ENCODE measurements at places on chromosomes 7 and 10.

GRCh38 chr10:48500771-48501170, 104.1 kb downstream of the ARHGAP22 start:
- DNase-seq: no peak

DNA sequence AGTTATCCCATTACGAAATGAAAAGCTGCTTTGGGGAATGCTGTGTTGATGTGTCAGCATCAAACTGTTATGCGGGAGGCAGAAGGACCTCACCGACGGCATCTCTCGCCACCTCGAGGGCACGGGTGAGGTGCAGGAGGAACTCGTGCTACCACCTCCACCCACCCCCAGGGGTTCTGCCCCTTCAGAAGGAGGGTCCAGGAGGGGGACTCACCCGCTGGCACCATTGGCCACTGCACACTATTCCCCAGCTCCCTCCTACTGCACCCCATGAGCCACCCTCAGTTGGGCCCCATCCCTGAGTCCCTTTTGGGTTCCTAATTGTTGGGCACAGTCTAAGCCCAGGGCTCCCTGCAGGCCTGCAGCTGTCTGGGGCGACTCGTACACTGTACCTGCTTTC, 236.6 kb downstream of the PTPRN2 start:
- DNase-seq: no peak

DNA sequence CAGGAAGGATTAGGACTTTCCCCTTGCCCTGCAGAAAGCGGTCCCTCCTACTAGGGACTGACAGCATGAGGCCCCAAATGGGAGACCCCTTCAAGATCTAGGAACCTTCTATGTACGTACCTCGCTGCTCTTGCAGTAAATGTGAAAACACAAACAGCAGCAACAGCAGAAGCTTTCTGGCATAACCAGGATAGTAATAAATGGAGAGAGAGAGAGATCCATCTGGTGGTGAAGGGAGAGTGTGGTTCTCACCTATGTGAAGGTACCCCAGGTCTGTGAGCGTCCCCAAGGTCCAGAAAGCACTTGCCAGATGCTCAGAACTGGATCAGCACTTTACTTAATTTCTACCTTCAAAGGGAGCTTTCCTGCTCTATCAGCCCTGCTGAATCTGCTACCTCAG, 592.7 kb downstream of the PARD3 start:
- DNase-seq: no peak

DNA sequence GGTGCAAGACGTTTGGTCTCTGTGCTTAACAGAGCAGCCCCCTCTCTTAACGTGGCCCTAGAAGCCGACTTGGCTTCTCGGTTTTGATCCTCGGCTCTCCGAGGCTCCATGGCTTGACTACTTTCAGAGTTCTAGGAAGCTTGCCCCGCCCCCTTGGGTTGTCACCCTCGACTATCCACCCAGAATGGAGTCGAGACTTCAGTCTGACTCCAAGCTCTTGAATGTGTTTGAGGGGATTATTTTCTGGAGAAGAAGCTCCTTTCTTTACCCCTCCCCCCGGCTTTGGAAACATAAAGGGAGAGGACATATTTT, 448 bp downstream of the SEC24C start:
- no peak for DNase-seq

DNA sequence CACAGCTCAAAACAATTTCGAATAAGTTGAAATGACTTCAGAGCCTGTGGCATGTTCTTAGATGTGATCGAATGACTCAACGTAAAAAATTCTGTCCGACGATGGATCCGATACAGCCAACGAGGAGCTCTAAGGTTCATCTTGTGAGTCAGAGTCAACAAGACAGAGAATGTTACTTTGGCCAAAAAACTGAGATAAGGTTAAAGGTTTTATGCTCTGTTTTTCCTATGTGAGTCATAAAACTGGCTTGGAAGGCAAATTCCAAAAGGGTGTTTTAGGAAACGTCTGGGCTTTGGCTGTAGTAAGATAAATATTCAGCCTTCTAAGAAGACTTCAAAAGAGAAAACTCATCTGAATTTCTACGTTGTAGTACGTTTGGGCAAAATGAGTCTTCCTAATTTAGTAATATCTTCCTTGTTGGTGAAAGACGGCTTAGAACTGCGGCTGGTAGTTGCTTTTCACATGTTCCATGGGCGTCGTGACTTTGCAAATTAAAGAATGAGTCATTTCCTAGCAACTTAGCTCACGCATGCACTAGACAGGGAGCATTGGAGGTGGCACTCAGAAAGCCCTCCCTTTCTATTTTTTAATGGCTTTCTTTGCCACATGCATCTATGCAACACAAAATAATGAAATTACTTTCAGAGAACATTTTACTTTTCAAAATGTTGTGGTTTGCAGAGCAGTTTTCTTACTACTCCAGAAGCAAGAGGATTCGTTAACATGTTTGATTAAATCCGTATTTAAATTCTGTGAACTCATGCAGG, 28.2 kb downstream of the PFKP start:
- no peak for DNase-seq

DNA sequence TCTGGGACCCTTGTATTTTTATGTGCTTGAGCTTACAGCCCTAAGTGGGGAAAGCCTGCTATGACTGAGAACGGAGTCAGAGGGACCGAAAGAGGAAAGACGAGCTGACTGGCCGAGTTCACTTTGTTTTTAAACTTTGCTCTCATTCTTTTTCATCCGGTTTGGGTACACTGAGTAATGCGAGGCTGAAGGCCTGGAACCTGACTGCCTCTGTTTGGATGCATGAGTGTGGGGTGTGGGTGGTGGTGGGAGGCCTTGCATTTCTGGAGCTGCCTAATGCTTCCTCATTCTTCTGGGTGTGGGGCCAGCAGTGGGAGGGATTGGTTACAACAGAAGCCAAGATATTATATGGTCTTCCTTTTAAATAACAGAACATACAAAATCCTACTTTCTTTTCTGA, 155.5 kb downstream of the BUB3 start:
- DNase-seq: no peak

- no peak for DNase-seq
Observed at GRCh38 chr10:124736491-124737136, 7.6 kb downstream of the FAM53B start.

- DNase-seq: no peak
Observed at GRCh38 chr10:59997827-59998525, 91.6 kb upstream of the CCDC6 start.

GRCh38 chr10:73886085-73886529, 11.8 kb upstream of the CAMK2G start:
- peak; percentile 53 for DNase-seq

DNA sequence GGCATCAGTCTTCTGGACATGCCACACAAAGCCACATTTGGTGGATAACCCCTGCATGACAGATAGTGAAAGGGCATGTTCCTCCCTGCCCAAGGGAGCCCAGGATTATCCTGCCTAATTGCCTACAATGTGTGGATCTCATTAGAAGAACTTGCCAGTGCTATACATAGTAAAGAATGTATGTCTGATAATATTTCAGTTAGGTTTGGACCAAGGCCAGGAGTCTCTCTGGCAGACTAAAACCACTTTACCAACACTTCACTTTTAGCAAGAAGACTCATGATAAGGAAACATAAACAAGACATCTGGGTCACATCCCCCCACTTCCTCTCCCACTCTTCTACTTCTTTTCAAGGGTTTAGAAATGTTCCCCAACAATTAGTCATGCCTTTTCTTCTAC, 196.7 kb downstream of the MTERF1 start:
- DNase-seq: no peak

DNA sequence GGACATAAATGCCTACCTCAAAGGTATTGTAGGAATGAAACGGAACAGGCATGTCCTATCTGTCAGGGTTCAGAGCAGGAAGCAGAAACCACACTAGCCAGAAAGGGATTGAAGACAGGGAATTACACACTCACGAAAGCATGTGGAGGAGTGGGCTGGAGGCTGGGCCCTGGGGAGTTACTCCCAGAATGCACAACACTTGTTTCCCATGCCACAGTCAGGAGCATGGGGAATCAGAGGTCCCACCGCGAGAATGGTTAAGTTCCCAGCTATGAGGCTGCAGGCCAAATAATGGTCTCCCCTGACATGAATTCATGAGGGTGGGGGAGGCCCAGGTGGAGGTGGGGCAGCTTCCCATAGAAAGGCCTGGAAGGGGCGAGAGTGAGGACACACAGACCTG, 212.7 kb downstream of the HERPUD2 start:
- DNase-seq: no peak

- no peak for DNase-seq
Observed at GRCh38 chr7:41701068-41701941, 1.6 kb downstream of the INHBA start.

DNA sequence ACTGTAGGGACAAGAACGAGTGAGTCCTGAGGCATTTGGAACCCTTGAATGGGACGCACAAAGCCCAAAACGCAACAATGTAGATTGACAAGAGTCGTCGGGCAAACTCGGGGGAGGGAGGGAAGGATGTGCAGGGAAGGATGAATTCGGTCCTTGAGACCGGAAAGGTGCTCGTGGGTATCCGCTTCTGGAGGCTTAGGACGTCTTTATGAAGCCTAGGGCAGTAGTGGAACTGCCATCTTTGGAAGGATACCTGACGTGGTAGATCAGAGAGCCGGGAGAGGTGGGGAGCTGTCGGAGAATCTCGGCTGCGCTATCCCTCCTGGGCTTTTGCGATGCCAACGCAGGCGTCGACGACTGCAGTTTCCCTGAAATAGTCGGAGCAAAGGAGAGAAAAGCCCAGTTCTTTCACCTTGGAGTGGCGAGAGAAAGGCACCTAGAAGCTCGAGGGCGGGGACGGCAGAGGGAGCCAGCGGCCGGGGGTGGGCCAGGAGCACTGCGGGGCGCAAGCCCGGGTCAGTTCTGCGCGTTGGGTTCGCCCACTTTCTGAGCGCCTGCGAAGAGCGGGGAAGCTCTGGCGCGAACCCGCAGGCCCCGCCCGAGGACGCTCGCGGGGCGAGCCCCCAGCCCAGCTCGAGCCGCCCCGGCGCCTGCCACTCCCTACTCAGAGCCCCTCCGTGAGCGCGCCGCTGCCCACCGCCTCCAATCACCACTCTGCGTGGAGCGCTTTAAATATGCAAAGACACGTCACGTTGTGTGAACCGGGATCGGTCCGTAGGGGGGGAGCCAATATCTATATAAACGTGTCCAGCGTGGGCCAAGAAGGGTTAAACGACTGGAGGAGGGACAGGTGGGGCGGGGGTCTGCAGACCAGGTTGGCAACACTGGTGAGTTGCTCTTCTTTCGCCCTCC, at the start of gene CYP26C1:
TSS of gene CYP26C1 (plus strand) at position 824 of the 912 bp plus-strand sequence. CDS start 466 bp downstream, outside the sequence.
- no peak for DNase-seq

DNA sequence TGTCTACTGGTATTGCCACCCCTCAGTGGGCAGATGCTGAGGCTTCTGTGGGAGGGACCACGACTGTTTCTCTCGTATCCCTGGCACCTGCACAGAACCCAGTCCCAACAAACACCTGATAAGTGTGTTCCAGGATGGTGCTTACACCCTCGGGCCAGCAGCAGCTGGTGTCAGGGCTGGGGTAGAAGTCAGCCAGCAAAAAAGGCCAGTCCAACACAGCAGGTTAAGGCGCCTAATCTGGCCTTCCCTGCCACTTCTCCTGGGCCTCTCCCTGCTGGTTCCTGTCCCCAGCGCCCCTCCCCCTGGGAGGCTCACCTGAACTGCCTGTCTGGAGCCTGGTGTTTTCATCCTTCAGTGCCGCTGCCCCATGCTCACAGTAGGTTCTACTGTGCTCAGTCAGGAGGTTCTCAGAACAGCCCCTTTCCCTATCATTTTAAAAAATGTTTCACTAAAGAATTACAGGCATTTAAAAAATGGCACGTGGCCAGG, 20.0 kb downstream of the PODXL start:
- DNase-seq: no peak

- no peak for DNase-seq
Observed at GRCh38 chr7:114879554-114879953, 42.3 kb upstream of the MDFIC start.

- DNase-seq: no peak
Observed at GRCh38 chr10:60883187-60883586, 60.8 kb downstream of the RHOBTB1 start.

- DNase-seq: no peak
Observed at GRCh38 chr10:126902157-126902556, 3.1 kb upstream of the DOCK1 start.

DNA sequence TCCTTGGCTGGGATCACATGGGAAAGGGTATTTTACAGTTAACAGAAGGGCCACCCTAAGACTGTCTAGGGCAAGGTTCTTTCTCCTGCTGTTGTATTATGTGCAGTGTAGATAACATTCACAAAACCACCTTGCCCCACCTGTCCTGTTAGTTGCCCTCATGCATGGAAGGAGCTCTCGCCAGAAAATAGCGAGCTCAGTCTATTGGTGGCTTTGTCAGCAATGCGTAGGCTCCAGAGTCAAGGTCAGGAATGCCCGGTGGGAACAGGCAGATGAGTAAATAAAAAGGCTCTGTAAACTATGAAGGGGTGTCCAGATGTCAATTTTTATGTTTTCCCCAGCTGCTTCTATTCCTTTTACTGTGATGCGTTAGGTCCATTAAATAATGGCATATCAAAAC, 107.1 kb upstream of the WDR11 start:
- DNase-seq: no peak

DNA sequence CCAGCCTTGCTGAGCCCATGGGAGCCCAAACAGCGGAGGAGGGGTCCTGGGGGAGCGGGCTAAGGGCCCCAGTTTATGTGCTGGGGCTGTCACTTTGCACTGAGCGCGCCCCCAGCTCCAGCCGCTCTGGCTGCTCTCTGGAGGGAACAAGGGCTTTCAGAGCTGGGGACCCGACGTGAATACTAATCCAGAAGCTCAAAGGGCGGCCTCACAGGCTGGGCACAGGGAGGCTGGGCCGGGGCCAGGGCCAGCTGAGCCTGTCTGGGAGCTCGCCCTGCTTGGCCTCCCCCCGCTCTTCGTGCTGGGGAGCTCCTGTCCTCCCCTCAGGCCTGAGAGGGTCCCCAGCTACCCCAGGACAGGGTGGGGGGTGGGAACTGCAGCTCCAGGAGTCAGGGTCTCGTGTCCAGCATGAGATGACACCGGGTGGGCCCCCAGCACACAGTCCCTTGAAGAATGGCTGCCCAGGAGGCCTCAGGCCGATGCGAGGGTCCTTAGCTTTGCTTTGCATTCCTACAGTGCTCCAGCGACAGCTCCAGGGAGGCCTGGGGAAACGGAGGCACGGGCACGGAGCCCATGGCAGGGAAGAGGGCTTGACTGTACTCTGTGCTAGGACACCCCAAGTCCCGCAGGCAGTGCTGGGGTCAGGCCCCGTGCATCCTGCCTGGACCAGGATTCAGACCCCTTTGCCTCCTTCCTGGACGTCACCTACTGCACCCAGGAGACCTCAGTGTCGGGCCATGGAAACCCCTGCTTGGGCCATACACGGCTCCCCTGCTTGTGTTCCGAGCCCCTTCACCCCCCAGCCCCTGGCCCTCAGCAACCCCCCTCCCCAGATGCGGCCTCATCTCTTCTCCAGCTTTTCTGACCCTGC, 5.8 kb upstream of the AMZ1 start:
- DNase-seq: no peak

- DNase-seq: no peak
Observed at GRCh38 chr10:76961841-76962240, 675.8 kb downstream of the KCNMA1 start.

DNA sequence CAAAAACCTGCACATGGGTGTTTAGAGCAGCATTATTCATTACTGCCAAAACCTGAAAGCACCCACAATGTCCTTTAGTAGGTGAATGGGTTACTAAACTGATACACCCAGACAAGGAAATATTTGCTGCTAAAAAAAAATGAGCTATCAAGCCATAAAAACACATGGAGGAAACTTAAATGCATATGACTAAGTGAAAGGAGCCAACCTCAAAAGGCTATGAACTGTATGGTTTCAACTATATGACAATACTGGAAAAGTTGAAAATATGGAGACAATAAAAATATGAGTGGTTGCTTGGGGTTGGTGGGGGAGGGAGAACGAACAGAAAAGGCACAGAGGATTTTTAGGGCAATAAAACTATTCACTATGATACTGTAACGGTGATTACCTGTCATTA, 291.0 kb downstream of the TNS3 start:
- no peak for DNase-seq

- no peak for DNase-seq
Observed at GRCh38 chr7:31444196-31444595, 69.7 kb upstream of the ITPRID1 start.

All from stimulated activated CD4-positive, alpha-beta T cell treated with anti-CD3 and anti-CD28 coated beads, TNF-alpha, amount 100 ng/mL, for 4 hours (primary cell).